CD4-positive, alpha-beta T cell (primary cell): ENCODE measurements at places on chromosomes 3 and 15.

- no peak for DNase-seq
Observed at GRCh38 chr3:139044366-139045210, at the start of gene PRR23C. Gene PRR23C (minus strand): TSS chr3:139044892. CDS start chr3:139044620, 272 bp downstream.

DNA sequence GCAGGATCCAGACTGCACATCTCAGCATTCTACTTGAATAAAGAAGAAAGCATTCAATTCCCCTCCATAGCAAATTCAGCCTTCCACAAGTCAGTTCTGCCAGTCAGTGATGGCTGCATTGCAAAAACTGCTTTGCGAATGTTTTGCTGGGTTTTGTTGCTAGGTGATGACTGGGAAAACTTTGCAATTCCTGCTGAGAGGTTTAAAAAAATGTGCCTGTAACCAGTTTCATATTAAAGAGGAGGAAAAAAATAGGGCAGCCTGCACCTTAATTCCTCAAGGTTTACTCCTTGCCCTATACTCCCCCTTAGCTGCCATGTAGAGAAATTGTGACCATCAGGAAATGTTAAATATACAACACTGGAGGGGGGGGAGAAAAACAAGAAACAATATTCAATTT lies 225.6 kb upstream of the ATP11B start:
- no peak for DNase-seq

DNA sequence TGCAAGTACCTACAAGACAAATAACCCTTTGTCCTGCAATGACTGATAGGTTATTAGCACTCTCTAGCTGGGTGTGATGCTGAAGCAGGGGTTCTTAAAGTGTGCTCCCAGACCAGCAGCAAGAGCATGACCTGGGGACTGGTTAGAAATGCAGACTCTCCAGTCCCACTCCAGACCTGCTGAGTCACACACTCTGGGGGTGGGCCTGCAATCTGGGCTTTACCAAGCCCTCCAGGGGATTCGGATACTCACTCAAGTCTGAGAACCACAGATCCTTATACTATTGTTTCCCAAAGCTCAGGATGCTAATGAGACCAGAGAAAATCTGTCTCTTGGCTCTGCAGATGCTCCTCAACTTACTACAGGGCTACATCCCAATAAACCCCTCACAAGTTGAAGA lies 142.1 kb upstream of the RAD18 start:
- no peak for DNase-seq

- no peak for DNase-seq
Observed at GRCh38 chr15:27328186-27328585, 357.2 kb downstream of the GABRG3 start.

GRCh38 chr15:38853608-38854007 lies 289.0 kb upstream of the RASGRP1 start:
- DNase-seq = peak; percentile 40

- DNase-seq = no peak
Observed at GRCh38 chr3:128825117-128825725, 54.2 kb upstream of the ACAD9 start.
